Stimulated activated CD4-positive, alpha-beta T cell treated with anti-CD3 and anti-CD28 coated beads, Interleukin-1b, Interleukin-23, amount 100 ng/mL, for 4 hours (primary cell): ENCODE measurements at places on chromosomes 12 and 14.

DNA sequence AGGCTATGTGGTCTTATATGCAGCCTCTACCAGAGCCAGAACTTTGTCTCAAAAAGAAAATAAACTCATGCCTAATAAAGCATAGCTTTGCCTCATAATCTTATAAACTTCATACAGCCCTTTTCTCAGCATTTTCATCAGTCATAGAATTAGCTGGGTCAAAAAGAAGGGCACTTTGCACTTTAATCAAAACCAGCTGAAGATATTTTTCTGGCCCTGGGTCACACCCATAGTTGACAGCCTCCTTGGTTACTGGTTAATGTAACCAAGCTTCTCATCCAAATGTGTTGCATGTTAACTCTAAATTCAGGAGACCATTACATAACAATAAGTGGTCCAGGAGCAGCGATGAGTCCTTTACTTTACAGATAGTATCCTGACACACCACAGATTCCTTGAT lies 558.2 kb downstream of the FLRT2 start:
- DNase-seq, result no peak

DNA sequence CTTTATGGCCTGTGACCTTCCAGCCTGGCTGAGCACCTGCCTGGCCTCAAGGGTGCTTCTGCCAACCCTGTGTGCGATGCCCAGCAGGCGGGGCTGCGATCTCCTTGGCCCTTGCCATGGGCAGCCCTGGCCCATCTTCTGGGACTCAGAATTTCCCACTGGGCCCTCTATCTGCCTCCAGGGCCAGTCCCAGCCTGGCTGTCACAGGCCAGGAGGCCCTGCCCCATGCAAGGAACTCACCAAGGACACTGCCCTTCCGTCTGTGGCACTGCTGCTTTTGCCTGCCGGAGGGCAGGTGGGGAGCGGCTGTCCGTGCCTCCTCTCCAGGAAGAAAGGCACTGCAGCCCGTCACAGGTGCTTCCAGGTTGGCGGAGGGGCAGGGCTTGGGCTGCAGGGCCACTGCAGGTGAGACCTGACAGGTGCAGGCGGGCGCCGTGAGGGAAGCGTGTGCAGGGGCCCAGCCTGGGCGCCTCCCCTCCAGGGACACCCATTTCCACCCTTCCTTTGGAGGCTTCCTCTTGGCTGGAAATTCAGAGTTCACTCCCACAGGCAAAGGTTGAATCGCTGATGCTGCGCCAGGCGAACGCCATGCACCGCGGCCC lies 177.8 kb downstream of the KIF26A start:
- DNase-seq, result no peak

GRCh38 chr14:99604766-99605298 lies 825 bp upstream of the CCDC85C start:
- no peak for DNase-seq

DNA sequence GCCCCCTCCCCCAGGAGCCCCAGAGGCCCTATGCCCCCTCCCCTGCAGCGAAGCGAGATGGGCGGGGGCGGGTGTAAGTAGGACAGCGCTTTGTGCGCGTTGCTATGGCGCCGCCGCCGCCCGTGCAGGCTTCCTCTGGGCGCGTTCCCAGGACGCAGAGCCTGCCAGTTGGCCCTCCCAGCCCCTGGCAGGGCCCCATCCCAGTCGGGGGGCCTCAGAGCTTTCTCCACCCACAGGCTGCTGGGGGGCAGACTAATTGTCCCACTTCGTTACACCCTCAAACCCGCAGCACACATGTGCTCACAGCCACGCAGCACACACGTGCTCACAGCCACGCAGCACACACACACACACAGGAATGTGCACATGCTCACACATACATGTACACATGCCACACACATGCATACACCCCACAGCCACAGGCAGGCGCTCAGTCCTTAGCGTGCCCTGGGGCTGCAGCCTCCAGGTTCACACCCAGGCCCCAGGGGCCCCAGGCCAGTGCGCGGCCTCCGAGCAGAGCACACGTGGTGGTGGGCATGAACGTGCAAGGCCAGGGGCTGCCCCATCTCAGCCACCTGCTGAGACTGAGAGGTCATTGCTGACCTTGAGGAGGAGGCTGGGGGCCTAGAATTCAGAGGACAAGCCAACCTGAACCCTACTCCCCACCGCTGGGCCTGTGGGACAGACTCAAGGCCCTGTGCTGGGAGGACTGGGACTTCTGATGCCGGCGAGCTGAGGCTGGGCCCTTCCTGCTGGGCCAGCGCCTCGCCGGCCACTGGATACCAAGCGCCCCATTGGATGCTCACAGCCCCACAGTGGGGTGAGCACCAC lies 15.6 kb downstream of the TRMT61A start:
- DNase-seq, result no peak

DNA sequence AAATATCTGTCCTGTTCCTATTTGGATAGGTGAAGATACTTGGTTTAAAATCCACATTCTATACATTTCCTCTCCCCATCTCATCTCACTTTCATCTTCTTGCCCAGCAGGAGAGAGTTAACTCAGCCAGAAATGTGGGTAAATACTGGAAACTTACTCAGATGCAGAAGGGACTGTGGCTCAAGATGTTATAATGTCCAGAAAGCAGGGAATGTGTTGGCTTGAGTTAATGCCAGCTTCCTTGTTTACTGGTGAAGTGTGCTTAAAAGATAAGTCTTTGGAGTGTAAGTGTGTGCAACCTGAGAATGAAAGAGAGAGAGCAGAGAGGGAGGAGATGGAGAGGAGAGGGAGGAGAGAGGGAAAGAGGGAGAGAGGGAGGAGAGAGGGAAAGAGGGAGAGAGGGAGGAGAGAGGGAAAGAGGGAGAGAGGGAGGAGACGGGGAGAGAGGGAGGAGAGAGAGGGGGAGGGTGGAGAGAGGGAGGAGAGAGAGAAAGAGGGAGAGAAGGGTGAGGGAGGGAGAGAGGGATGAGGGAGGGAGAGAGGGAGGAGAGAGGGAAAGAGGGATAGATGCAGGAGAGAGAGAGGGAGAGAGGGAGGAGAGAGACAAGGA lies 22.0 kb upstream of the SNRPF start:
- DNase-seq, result no peak
